GM12878 (cell line): ENCODE measurements at places on chromosomes 16 and 17. TPM values are rescaled to one million over a fixed set of nuclear protein-coding genes. Genes with fewer than 3 reads are reported as not detected.
A peak's percentile ranks its signal among the peaks of the same experiment; 100 is the strongest.

DNA sequence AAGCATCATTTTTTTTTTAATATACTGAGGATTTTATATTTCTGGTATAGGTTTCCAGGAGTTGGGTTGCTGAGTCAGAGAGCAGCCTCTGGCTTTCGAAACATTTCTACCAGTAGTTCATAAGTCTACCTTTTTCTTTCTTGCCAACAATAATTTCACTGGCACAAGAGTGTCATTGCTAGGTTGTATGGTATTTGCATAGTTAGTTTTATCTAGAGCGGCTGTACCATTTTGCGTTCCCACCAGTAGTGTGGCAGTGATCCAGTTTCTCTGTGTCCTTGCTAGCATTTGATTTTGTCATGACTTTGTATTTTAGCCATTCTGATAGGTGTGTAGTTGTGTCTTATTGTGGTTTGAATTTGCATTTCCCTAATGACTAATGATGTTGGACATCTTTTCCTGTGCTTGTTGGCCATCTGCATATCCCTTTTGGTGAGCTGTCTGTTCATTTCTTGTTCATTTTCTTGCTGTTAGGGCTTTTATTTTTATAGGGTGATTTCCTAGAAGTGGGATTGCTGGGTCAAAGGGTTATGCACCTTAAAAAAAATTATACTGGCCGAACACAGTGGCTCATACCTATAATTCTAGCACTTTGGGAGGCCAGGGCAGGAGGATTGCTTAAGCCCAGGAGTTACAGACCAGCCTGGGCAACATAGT is 39.9 kb downstream of the SNX29 start:
- H3K27me3 ChIP-seq = no peaks in the 10 kb centered on the region
- H3K4me1 ChIP-seq = peaks cover 1% of the 10 kb centered on the region; the same call in 1 of the 2 replicates
- no peak for DNase-seq
- no peak overlapping the region for H3K27ac ChIP-seq

DNA sequence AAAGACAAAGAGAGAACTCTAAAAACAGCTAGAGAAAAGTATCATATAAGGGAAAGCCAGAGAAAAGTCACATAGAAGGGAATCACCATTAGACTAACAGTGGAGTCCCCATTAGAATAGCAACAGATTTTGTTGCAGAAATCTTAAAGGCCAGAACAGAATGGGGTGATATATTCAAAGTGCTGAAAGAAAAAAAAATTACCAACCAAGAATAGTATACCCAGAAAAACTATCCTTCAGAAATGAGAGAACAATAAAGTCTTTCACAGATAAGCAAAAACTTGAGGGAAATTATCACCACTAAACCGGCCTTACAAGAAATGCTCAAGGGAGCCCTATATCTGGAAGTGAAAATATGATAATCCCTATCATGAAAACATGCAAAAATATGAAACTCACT is 51.9 kb upstream of the NSRP1 start:
- no peaks in the 10 kb centered on the region for H3K36me3 ChIP-seq
- DNase-seq = no peak
- no peaks in the 10 kb centered on the region; the same call in 1 of the 2 replicates for H3K27me3 ChIP-seq
- H3K4me3 ChIP-seq = no peak overlapping the region

DNA sequence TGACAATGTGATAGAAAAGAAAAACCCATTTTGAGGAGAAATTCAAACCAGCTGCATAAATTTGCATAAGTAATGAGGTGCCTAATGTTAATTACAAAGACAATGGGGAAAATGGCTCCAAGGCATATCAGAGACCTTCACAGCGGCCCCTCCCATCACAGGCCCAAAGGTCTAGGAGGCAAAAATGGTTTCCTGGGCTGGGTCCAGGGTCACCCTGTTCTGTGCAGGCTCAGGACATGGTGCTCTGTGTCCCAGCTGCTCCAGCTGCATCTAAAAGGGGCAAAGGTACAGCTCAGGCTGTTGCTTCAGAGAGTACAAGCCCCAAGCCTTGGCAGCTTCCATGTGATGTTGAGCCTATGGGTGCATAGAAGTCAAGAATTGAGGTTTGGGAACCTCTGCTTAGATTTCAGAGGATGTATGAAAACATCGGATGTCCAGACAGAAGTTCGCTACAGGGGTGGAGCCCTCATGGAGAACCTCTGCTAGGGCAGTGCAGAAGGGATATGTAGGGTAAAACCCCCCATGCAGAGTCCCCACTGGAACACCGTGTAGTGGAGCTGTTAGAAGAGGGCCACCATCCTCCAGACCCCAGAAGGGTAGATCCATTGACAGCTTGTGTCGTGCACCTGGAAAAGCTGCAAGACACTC is 40.6 kb downstream of the IKZF3 start:
- H3K27ac ChIP-seq = no peak overlapping the region
- no peak overlapping the region for H3K4me3 ChIP-seq
- DNase-seq = no peak
- peaks cover 34% of the 10 kb centered on the region for H3K4me1 ChIP-seq

GRCh38 chr16:29154676-29155121 is 169.8 kb downstream of the LAT start:
- H3K27ac ChIP-seq = no peak overlapping the region
- no peak for DNase-seq
- no peaks in the 10 kb centered on the region for H3K36me3 ChIP-seq

- no peaks in the 10 kb centered on the region for H3K4me1 ChIP-seq
- H3K4me3 ChIP-seq = no peak overlapping the region
- H3K27ac ChIP-seq = no peak overlapping the region
- H3K27me3 ChIP-seq = no peaks in the 10 kb centered on the region
- DNase-seq = no peak
- peaks cover 3% of the 10 kb centered on the region; the same call in 1 of the 2 replicates for H3K36me3 ChIP-seq
Measured at GRCh38 chr16:3520841-3521240, 20.0 kb downstream of the CLUAP1 start.

DNA sequence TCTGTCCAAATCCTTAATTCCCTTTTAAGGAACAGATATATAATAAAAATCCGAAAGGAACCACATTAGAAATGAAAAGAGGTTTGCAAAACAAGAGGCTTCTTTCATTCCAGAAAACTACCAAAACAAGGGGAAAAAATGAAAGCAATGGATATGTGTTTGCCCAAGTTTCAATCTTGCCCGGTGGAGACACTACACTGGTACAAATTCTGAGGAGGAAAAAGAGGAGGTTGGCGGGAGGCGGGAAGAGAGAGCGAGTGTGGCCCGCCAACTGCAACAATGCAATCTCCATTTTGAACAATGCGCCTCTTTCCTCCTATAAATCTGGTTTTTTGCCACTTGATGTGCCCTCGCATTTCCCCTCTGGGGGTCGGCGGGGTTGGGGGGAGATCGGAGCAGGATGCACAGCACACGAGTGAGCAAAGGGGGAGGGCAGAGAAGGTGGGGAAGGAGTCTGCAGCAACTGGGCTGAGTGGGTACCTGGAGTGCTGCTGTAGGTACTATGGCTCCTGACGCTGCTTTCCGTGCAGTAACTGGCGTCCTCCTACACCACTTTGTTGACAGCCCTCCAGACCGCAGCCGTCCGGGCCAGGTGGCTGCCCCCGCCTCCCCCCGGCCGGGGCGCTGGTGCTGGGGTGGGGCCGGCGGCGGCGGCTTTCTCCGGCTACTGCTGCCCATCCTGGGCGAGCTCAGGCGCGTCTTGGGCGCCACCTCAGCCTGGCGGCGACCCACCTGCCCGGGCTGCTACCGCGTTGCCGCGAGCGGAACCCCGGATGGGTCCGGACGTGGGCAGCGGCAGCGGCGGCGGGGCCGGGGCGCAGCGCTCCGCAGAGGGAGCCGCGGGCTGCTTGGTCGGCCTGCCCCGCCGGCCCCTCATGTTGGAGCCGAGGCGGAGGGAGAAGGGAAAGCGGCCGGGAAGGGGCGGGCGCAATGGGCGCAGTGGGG is 93.8 kb upstream of the PLEKHM1 start:
- no peaks in the 10 kb centered on the region for H3K27me3 ChIP-seq
- peaks cover 12% of the 10 kb centered on the region; the same call in 1 of the 2 replicates for H3K4me1 ChIP-seq
- H3K27ac ChIP-seq = peak overlapping the region; percentile 84
- peak overlapping the region; percentile 73 for H3K4me3 ChIP-seq
- H3K36me3 ChIP-seq = no peaks in the 10 kb centered on the region; the same call in 1 of the 2 replicates
- no peak for DNase-seq

DNA sequence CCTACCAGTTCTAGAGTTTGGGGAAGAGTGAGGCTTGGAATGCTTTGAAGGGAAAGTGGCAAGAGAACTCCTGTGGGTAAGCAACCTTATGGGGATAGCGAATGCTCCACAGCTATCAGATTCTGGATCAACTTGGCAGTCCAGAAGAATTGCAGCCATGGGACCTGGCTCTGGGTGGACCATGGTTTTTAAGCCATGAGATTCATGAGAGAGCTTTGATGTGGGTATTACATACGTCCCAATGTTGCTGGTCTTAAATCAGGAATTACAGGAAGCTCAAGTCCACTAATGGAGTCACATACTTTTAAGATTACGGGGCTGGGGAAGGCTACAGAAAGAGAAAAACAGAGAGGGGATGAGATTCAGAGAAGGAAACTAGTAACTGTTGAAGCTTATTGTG is 142.5 kb upstream of the ELAC2 start:
- no peaks in the 10 kb centered on the region for H3K36me3 ChIP-seq
- H3K27ac ChIP-seq = no peak overlapping the region
- H3K27me3 ChIP-seq = no peaks in the 10 kb centered on the region
- DNase-seq = no peak
- no peaks in the 10 kb centered on the region for H3K4me1 ChIP-seq

- H3K4me1 ChIP-seq = peaks cover 10% of the 10 kb centered on the region
- H3K27me3 ChIP-seq = no peaks in the 10 kb centered on the region
- no peak overlapping the region for H3K4me3 ChIP-seq
- no peak overlapping the region for H3K27ac ChIP-seq
- no peaks in the 10 kb centered on the region for H3K36me3 ChIP-seq
Measured at GRCh38 chr17:59633658-59634359, 14.1 kb downstream of the CLTC start.

DNA sequence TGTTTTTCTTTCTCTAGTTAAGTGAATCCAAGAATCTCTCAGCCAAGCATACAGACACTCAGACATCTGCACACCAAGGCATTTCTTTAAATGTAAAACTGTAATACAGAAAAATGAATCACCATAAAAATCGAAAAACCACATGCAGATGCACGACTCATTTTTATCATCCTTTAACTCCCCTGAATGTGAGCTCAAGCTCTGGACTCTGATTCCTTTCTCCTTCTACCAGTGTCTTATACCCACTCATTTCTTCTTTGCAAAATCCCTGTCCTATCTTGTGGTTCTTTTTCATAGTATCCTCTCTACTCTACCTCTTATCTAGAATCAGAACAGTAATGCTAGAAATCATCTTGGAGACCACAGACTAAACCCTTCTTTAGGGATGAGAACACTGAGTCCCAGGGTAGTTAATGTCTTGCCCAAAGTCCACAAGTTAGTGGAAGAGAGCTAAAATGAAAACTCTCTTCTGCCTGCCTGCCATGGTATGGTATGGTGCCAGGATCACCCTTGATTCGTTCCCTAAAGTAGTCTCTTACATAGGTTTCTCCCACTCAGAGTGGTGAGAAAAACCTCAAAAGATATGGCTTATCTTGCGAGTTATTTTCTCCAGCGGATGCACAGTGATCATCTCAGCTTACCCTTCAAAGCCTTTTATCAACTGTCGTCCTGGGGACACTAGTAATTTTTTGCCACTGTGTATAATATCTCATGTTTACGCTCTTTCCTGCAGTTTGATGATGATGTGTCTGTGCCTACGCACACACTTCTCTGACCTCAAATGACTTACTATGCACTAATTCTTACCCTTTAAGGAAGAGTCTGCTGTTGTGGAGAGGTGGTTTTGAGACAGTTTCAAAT is 30.2 kb downstream of the BRD7 start:
- no peak overlapping the region for H3K4me3 ChIP-seq
- DNase-seq = no peak
- peaks cover 7% of the 10 kb centered on the region for H3K36me3 ChIP-seq
- no peaks in the 10 kb centered on the region for H3K4me1 ChIP-seq

- H3K27me3 ChIP-seq = no peaks in the 10 kb centered on the region; the same call in 1 of the 2 replicates
- no peaks in the 10 kb centered on the region for H3K36me3 ChIP-seq
- H3K4me3 ChIP-seq = no peak overlapping the region
- no peaks in the 10 kb centered on the region for H3K4me1 ChIP-seq
Measured at GRCh38 chr16:26985100-26986065, 81.3 kb upstream of the C16orf82 start.

- H3K4me3 ChIP-seq = peak overlapping the region; percentile 97
- peak overlapping the region; percentile 89 for H3K27ac ChIP-seq
- peak; percentile 59 for DNase-seq
- peaks cover 9% of the 10 kb centered on the region for H3K36me3 ChIP-seq
- no peaks in the 10 kb centered on the region for H3K27me3 ChIP-seq
Measured at GRCh38 chr17:48048384-48049126, 396 bp downstream of the NFE2L1 start.

DNA sequence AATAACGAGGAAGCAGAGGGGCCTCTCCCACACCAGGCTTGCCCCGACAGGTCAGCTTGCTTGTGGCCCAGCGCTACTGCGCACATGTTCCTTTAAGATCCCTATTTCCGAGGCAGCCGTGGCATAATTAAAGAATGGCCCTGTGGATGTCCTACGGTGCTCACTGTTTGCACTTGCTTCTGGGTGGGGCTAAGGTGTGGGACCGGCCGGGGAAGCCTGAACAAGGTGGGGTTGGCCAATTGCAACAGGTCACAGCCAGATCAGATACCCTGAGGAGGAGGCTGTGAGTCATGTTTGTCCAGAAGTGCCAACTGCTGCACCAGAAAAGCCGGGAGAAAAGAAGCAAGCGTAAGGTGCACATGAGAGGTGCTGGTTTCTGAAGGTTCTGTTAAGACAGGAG is 158.5 kb upstream of the CACNG5 start:
- no peaks in the 10 kb centered on the region for H3K4me1 ChIP-seq
- DNase-seq = no peak
- H3K36me3 ChIP-seq = no peaks in the 10 kb centered on the region
- no peak overlapping the region for H3K4me3 ChIP-seq
- no peaks in the 10 kb centered on the region for H3K27me3 ChIP-seq
- H3K27ac ChIP-seq = no peak overlapping the region

DNA sequence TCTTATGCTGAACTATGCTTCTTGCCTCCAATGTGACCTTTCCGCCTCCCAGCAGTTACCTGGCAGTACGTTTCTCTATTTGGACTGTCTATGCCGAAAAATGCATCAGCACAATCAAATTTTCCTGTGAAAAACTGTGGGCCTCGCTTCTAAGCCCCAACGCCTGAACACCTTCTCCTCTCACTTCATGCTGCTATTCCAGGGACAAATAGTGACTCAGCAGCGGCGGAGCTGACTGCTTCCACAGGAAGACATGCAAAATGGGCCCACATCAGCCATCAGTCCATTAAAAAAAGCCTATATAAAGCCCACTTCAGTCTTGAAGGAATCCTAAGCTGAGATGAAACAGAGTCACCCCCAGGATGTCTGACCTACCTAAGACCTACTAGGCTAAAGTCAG is 10.5 kb upstream of the PIP4K2B start:
- no peak overlapping the region for H3K4me3 ChIP-seq
- H3K36me3 ChIP-seq = peaks cover 16% of the 10 kb centered on the region
- H3K27me3 ChIP-seq = no peaks in the 10 kb centered on the region
- H3K27ac ChIP-seq = no peak overlapping the region
- H3K4me1 ChIP-seq = peaks cover 7% of the 10 kb centered on the region; the same call in 1 of the 2 replicates

GRCh38 chr17:44779211-44780025 is 20.6 kb downstream of the ADAM11 start:
- H3K4me3 ChIP-seq = no peak overlapping the region
- no peak overlapping the region for H3K27ac ChIP-seq
- no peaks in the 10 kb centered on the region for H3K27me3 ChIP-seq
- peak; percentile 17 for DNase-seq
- H3K36me3 ChIP-seq = no peaks in the 10 kb centered on the region

CMTM1 gene
- 3.0 TPM in 2 replicates for total RNA-seq

FOXC2 gene
- not detected in 2 replicates for total RNA-seq

HBQ1 gene
- not detected in 2 replicates for total RNA-seq

CD300E gene
- not detected in 2 replicates for total RNA-seq

GAST gene
- total RNA-seq = not detected in 2 replicates

TTLL6 gene
- total RNA-seq = 0.10 TPM in 1 of 2 replicates, not detected in the other

TNP2 gene
- total RNA-seq = not detected in 2 replicates

ASGR2 gene
- total RNA-seq = 0.37 TPM in 1 of 2 replicates, not detected in the other

PRSS27 gene
- total RNA-seq = 0.97 and 1.8 TPM in 2 replicates
